ELR (cell line): ENCODE measurements at places on chromosomes 7 and 10.

GRCh38 chr10:88538048-88538447 lies 45.1 kb downstream of the RNLS start:
- DNase-seq = no peak

GRCh38 chr7:131194070-131194865 lies 133.4 kb upstream of the MKLN1 start:
- DNase-seq = no peak

- peak; percentile 16 for DNase-seq
Observed at GRCh38 chr7:92343714-92344113, 97.9 kb downstream of the ANKIB1 start.

DNA sequence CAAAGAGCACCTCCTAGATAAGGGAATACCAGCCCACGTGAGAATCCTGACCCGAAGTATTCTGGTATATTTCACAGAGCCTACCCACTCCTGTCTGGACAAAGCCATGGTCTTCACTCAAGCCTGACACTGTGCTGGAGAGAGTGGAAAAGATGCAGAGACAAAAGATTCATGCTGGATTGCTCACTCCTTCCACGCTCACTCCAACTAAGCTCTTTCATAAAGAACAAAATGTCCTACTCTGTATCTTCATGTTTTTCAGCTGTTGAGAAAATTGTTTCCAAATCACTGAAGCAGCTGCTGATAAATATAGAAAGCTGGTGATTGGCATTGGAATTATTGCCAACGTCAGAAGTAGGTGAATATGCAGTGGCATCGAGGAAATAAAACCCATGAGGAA lies 106.0 kb downstream of the ABLIM1 start:
- no peak for DNase-seq

DNA sequence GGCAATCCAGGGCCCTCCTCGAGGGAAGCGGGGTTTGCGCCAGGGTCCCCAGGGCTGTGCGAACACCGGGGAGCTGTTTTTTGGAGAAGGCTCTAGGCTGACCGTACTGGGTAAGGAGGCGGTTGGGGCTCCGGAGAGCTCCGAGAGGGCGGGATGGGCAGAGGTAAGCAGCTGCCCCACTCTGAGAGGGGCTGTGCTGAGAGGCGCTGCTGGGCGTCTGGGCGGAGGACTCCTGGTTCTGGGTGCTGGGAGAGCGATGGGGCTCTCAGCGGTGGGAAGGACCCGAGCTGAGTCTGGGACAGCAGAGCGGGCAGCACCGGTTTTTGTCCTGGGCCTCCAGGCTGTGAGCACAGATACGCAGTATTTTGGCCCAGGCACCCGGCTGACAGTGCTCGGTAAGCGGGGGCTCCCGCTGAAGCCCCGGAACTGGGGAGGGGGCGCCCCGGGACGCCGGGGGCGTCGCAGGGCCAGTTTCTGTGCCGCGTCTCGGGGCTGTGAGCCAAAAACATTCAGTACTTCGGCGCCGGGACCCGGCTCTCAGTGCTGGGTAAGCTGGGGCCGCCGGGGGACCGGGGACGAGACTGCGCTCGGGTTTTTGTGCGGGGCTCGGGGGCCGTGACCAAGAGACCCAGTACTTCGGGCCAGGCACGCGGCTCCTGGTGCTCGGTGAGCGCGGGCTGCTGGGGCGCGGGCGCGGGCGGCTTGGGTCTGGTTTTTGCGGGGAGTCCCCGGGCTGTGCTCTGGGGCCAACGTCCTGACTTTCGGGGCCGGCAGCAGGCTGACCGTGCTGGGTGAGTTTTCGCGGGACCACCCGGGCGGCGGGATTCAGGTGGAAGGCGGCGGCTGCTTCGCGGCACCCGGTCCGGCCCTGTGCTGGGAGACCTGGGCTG lies 26.0 kb downstream of the PRSS2 start:
- DNase-seq = no peak

GRCh38 chr10:60848126-60848525 lies 69.8 kb downstream of the CDK1 start:
- DNase-seq = peak; percentile 19

GRCh38 chr10:119786117-119786769 lies 60.4 kb downstream of the INPP5F start:
- DNase-seq = peak; percentile 28

DNA sequence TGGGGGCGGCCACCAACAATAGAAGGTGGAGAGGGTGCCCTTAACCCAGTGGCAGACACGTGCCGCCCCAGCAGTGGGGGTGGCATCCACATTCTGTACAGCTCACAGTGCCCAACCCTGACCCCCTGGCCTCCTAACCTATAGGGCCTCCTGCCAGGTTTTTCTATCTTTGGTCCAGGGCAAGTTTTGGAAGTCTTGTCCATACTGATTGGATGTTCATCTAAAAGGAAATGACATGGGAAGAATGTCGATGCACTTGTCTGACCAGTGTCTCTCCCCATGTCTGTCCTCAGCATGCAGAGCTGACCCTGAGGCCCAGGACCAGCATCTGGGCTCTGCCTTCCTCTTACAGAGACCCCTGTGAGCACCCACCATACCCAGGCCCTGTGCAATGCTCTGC lies 32.3 kb upstream of the ANTXRL start:
- DNase-seq = no peak

GRCh38 chr10:114885443-114885842 lies 52.6 kb upstream of the TRUB1 start:
- no peak for DNase-seq

DNA sequence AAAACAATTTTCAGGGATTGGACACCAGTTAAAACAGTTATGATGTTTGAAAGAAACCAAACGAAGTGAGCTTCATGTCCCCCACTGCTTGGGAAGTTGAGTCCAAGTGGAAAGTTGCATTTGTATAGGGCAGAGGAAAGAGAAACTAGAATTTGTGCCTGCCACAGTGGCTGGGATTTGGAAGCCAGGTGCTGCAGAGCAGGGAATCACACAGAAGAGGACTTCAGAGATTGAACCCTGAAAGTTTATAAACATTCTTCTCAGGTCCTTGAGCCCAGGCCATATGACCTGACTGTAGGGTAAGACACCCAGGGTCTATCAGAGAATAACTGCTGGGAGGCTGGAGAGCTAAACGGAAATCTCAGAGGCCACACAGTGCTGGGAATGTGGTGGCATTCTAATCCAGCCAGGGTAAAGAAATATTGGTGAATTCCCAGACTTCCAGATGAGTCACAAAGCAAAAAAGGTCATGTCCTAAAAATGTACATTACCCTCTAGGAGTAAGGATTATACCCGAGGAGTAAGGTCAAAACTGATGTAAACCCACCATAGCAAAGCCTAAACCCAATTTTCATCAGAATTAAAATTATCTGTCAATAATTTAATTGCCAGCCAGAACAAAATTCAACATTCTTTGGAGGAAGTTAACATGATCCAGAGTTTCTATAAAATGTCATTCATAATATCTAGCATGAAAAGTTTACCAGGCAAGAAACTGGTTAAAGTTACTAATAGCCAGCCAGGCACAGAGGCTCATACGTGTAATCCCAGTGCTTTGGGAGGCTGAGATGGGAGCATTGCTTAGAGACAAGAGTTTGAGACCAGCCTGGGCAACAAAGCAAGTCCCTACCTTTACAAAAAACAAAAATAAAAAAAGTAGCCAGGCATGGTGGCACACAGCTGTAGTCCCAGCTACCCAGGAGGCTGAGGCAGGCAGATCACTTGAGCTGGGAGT lies 31.2 kb downstream of the TOMM7 start:
- DNase-seq = peak; percentile 61

GRCh38 chr10:77011874-77012811 lies 625.5 kb downstream of the KCNMA1 start:
- DNase-seq = no peak

DNA sequence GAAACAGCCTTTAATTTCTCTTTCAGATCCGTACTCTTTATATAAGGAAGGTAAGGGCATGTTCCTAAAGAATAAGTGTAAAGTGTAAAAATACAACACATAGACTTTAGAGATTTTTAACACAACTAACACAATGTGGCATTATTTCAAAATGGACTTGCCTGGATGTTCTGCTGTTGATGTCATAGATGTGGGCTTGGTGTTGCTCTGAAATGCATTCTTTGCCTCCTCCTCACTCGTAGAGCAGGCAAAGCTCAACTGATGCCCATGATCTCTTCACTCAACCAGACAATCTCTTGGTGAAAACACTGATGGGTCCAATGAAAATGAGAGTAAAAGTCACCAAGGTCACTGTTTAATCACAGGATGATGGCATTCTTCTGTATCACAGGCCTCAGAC lies 174.2 kb upstream of the TCERG1L start:
- no peak for DNase-seq

GRCh38 chr7:152402384-152403250 lies 33.2 kb downstream of the KMT2C start:
- peak; percentile 75 for DNase-seq

GRCh38 chr10:794382-794956 lies 105.0 kb upstream of the DIP2C start:
- DNase-seq = peak; percentile 59

DNA sequence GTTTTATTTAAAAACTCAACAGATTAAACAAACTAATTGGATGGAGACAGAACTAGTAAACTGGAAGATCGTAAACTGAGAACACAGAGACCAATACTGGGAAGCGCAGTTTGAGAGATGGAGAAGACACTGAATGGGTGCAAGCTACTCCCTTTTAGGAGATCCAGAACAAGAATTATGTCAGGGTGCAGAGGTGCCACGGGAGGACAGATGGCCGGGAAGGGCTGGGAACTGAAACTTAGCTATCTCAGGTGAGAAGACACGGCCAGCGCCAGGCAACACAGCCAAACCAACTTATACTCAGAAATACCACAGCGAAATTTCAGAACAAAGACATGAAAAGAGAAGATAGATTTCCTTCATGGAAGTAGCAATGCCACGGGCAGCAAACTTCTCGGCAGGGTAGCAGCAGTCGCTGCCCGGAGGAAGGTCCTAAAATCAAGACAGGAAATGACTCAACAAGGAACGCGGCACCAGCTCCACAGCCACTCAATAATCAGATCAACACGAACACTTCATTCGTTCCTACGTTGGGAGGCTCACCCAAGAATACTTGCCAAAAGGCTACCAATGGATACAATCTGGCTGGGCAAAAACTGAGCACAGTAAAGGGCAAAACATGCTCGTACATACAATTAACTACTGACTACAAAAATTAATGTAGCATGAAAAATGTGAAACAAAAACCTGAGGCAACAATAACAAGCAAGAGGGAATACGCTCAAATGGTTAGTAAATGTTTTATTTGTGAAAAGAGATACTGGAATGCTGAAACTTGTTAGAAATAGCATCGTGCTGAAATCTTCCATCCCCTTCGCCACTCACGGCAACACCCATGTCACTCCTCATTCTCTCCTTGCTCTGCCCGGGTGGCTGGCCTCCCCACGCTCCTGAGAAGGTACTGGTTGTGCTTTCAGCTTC lies 2.2 kb upstream of the LRRC27 start:
- peak; percentile 84 for DNase-seq

GRCh38 chr7:134660961-134661376 lies 14.3 kb downstream of the BPGM start:
- peak; percentile 74 for DNase-seq

- DNase-seq = peak; percentile 29
Observed at GRCh38 chr7:11557627-11558026, 274.4 kb downstream of the THSD7A start.

GRCh38 chr7:17696422-17696821 lies 243.9 kb downstream of the SNX13 start:
- DNase-seq = peak; percentile 75

DNA sequence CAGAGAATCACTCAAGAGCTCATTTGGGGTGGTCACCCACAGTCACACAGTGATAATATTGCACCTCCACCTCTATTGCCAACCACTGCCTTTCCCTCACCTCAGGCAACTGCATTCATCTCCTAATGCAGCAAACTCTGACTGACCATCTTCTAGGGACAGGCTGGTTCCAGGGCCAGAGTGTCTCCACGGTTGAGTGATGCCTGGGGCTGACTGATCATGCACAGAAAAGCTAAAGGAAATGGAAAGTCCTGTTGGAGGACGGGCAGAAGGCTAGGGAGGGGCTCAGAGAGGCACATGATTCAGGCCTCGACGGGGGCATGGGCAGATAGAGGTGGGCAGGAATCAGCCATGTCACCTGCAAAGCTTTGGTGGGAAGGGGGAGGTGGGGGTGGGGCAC lies 127.1 kb upstream of the TNS3 start:
- DNase-seq = no peak

GRCh38 chr7:70597066-70597465 lies 534.9 kb upstream of the GALNT17 start:
- DNase-seq = no peak

GRCh38 chr7:92259062-92259461 lies 13.3 kb downstream of the ANKIB1 start:
- no peak for DNase-seq

- peak; percentile 85 for DNase-seq
Observed at GRCh38 chr7:44727158-44727936, 21.3 kb upstream of the ZMIZ2 start.

DNA sequence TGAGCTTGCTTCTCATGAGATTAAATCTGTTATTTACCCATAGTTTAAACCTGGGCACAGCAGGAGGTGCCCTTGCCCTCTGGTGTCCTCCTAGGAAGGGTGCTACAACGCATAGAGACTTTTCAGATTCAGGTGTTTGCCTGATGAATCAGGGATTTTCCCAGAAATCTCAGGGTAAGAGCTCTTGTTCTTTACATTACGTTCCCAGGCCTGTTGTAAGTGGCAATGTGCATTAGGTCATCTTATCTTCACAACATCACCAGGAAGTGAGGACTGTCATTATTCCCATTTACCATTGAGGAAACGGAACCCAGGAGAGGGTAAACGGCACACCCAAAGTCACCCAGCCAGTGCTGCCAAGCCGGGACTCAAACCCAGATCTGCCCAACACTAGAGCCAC lies 73.0 kb downstream of the NHLRC2 start:
- DNase-seq = no peak

GRCh38 chr10:62577666-62578291 lies 203.6 kb downstream of the ZNF365 start:
- DNase-seq = peak; percentile 71

GRCh38 chr7:11369696-11370095 lies 396.0 kb downstream of the PHF14 start:
- DNase-seq = no peak

DNA sequence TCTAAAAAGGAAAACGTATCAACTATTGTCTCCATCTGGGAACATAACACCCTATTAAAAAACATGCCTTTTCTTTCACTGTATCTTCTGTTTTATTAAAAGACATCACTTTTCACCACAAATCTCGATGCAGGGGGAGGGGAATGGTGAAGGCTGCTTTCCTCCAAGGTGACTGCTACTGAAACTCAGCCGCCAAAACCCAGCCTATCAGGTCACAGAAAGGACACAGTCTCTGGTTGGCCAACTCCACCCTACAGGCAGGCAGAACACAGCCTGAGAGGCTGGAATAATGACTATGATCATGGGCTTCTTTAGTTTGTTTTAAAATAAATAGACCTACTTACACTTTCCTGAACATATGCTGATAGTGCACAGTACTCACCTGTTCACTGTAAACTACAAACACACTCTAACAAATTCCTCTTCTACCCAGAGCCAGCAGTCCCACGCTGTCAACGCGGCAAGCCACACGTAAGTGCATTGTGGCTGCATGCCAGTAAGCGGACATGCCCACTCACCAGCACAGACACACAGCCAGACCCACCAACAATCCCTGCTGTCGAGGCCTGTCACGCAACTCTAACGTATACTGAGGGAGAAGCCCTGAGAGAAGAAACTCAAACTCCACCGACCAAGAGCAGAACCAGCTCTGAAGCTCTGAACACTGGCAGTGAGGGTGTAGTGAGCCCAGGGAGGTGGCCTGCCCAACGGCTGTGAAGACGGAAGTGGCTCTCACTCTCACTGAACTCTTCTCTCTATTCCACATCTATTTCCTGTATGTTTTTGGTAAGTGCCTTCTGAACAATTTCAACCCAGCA lies 41.8 kb downstream of the NCAPG2 start:
- no peak for DNase-seq
